ENCODE measurements at places on chromosomes 5 and 9.

GRCh38 chr9:92176068-92176799 is 61.0 kb upstream of the SPTLC1 start:
- DNase-seq, result no peak

GRCh38 chr9:131271506-131271931 is 4.8 kb downstream of the FAM78A start:
- no peak for DNase-seq

DNA sequence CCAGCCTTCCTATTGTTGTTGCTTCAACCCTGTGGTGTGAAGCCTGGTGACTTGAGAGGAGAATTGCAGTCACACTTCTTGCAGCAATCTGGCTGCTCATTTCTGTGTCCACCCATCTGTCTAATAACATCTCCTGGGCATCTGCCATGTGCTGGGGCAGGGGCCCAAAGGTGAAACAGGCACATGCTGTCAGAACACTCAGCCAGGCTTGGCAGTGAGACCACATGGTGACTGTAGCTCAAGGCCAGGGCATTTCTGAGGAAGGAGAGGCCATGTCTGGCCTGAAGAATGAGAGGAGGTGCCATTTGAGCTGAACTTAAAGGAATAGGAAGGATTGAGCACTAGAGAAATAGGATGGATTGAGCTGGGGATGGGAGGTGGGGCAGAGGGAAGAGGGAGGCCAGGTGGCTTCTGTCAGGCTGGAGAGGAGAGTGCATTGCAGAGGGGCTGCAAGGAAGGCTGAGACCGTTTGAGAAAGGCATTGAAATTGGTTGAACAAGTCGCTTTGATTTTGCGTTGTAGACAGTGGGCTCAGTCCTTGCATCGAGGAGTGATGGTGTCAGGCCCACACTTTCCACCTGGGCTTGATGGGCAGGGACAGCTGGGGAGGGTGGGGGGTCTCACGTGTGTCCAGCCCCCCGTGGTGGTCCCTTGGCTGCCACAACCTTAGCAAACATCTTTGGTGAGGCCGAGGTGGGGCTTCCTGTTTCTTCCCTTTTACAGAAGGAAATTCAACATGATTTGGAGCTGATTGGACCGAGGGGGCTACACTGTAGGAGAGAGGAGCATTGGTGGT is 222.4 kb downstream of the CACNA1B start:
- no peak for DNase-seq

DNA sequence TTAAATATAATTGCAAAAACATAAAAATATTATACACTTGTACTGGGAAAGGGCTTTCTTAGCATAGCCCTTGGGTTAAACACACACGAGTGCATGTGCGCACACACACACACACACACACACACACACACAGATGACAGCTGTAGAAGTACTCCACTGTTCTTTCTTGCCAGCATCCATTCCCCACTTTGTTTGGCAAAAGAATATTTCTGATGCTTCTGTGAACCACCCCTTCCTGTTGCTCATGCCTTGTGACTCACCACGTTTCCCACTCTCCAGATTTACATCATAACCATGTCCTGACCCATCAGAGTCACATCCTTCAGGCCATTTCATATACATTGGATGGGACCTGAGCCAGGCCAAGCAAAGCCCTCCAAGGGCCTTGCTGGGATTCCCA is 280.1 kb downstream of the DNAH5 start:
- no peak for DNase-seq

- no peak for DNase-seq
Measured at GRCh38 chr5:114223866-114224265, 138.0 kb upstream of the KCNN2 start.

GRCh38 chr9:136409557-136410455 is 608 bp downstream of the ENTR1 start:
- DNase-seq, result peak; percentile 65

- no peak for DNase-seq
Measured at GRCh38 chr9:119240546-119240945, 128.7 kb downstream of the BRINP1 start.

- DNase-seq, result no peak
Measured at GRCh38 chr9:7607421-7607820, 192.2 kb downstream of the DMAC1 start.
